T-cell (primary cell): ENCODE measurements at places on chromosomes 6 and 20. TPM values are rescaled to one million over a fixed set of nuclear protein-coding genes. Genes with fewer than 3 reads are reported as not detected.

The THBD gene
- total RNA-seq: 0.21 TPM

The FOXS1 gene
- total RNA-seq: not detected

The C20orf144 gene
- total RNA-seq: 0.21 TPM

The RPRD1B gene
- 38.3 TPM for total RNA-seq

The NRN1 gene
- total RNA-seq: not detected

The THBS2 gene
- total RNA-seq: 0.12 TPM
